ENCODE measurements at places on chromosomes 11 and 22.
A peak's percentile ranks its signal among the peaks of the same experiment; 100 is the strongest.

DNA sequence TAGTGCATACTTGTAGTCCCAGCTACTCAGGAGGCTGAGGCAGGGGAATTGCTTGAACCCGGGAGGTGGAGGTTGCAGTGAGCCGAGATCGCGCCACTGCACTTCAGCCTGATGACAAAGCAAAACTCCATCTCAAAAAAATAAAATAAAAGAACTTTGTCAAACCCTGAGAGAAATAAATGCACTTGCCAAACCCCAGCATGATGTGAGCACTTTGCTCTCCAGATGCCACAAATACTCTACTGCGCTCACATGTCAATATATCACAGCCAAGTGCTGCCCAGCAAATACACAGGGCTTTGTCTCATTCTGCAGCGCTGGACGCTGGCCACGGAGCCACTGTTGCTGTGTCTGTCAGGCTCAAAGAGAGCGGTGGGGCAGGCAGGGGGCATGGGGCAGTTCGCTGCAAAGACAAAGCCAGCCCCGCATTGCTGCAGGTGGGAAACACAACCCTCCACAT, 45.1 kb downstream of the AHNAK start:
- DNase-seq = peak; percentile 54

DNA sequence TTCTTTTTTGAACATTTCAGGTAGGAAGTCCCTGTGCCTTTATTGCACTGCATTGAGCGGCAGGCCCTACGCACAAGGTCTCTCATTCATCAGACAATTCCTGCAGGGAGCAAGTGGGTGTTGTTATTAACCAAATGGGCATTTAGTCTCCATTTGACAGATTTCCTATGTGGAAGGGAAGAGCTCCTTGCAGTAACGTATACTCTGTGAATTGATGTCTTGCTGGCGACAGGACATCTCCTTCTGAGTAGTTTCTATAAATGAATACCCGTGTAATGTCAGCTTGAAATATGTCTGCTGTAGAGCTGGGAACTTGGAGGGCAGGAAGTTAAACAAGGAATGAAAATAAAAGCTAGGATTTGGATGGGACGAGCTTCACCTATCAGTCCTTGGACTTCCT, 3.7 kb downstream of the OR5B21 start:
- no peak for DNase-seq

DNA sequence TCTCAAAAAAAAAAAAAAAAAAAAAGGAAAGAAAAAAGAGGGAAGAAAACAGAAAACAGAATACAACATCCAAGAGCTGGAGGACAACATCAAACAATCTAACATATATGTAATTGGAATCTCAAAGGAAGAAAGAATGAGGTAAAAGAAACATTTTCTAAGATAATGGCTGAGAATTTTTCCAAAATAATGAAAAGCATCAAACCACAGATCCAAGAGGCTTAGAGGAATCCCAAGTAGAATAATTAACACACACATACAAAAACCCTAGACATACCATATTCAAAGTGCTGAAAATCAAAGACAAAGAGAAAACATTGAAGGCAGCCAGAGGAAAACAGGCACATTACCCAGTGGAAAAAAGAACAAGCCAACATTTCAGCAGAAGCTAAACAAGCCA, 4.9 kb downstream of the SULT4A1 start:
- no peak for DNase-seq

DNA sequence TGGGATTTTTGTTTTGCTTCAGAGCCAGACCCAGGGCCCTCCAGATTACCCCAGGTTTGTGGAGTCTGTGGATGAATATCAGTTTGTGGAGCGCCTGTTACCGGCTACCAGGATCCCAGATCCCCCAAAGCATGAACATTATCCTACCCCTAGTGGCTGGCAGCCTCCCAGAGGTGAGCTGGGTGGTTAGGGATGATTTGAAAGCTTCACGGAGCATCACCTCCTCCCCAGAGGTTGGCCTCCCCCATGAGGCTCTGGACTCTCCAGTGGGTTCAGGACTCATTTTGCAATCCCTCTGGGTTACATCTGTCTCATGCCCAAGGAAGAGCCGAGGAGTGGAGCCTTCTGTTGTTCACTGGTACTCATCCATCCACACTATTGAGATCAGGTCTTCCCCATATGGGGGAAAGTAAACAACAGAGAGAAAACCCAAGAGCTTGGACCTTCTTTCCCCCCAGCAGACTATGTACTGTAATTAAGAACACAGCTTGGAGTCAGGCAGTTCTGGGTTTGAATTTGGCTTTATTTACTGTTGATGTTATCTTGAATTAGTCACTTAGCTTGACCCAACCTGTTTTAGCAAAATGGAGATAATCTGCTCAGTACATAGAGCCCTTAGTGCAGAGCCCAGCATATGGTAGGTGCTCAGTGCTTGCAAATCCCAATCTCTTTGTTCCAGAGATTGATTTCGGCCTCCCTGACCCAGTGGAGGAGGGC, 2.5 kb downstream of the MRPL49 start:
- DNase-seq = no peak

- no peak for DNase-seq
These were observed 21.6 kb downstream of the RTN4R start for GRCh38 chr22:20246368-20247009.

- DNase-seq = no peak
These were observed 4.4 kb downstream of the OR8B8 start for GRCh38 chr11:124441081-124441480.

Measured in GM04504 (cell line).